CD4-positive, alpha-beta T cell treated with Interleukin-17A for 1 hour (primary cell): ENCODE measurements at places on chromosomes 2 and 18.

DNA sequence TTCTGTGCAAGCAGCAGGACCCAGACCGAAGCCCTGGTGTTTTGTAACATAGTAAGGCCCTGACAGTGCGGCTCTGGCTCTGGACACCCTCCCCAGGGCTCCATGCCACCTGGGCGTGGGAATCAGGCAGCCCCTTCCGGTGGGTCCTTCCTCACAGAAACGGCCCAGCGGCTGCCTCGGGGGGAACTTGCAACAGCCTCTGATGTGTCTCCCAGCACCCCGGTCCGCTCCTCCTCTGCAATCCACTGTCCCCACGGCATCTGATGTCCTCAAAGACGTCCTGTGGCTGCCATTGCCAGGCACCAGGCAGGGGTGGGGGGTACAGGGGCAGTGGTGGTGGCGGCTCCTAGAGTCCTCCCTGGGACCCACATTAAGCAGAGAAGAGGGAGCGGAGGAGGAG is 58.8 kb downstream of the CENPO start:
- DNase-seq: no peak

DNA sequence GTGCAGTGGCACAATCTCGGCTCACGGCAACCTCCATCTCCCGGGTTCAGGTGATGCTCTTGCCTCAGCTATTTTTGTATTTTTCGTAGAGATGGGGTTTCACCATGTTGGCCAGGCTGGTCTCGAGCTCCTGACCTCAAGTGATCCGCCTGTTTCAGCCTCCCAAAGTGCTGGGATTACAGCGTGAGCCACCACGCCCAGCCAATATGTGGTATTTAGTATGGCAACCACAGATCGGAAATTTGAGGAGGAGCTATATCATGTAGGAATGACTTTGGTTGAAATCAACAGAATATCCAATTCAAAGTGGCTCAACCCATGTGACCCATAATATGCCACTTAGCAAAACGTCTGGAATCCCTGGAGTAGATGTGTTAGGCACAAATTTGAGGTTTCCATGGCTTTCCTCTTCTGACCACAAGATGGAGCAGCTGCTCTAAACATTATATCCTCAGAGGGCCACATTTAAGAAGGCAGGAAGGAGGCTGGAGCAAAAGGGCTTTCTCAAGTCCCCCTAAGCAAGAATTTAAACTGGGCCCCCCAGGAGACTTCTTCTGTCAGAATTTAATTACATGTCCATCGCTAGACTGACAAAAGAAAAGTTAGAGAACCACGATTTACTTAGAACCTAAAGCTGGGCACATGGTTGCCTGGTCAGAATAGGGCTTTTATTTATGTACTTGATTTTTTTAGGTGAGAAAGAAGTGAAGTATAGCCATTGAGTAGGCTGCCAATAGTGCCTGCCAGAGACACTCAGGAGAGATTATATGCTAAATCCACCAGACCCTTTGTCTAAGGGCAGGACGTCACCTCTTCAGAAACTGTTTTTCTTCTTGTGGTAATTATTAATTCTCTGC is 49.6 kb upstream of the ITSN2 start:
- DNase-seq: peak; percentile 65

GRCh38 chr2:32715981-32716380 is 88.1 kb downstream of the TTC27 start:
- no peak for DNase-seq

DNA sequence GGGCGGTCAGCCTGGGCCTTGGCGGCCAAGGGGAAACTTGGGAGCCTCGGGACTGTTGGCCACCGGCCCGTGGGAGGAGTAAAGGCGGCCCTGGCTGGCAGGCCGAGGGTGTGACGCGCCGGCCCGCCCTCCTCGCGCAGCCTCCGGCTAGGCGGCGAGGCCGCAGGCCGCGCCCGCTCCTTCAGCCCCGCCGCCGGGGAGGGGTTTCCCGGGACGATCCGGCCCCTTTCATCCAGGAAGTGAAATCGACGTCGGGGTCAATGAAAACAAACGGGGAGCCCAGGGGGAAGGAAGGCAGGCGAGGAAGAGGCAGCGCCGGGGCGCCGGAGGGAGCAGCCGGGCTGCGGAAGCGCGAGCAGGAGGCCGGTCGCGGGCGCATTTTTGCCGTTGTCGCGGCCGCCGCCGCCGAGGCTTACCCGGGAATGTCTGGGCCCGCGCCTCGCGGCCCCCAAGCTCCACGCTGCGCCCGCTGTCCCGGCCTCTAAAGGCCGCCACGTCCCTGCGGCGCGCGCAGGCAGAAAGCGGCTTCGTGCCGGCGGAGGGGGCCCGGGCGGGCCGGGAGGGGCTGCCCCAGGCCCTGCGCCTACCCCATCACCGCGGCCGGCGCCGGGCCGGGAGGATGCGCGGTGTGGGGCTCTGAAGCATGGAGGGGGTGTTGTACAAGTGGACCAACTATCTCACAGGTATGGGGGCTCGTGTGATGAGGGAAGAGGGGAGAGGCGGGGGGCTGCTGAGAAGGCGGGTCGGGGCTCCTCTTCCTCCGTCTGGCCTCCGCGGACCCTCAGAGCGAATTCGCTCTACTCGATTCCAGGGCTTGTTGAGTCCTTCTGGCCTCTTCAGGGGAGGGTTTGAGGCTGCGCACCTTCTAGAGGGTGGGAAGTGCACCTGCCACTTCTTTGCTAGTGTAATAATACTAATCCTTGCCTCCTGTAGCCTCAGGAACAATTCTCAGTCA is at the start of gene PLEKHA3:
Gene PLEKHA3 (plus strand): TSS at position 231 of the 955 bp plus-strand sequence. CDS start 413 bp downstream, at position 644.
- DNase-seq: peak; percentile 86

GRCh38 chr2:54983345-54984220 is 66.7 kb downstream of the RTN4 start:
- DNase-seq: no peak

GRCh38 chr18:57749604-57749970 is 53.5 kb downstream of the ATP8B1 start:
- DNase-seq: no peak

- no peak for DNase-seq
These were observed 19.0 kb downstream of the FAM161A start for GRCh38 chr2:61834893-61835292.

- DNase-seq: no peak
These were observed 15.3 kb downstream of the SP9 start for GRCh38 chr2:174350018-174350417.

GRCh38 chr2:126877861-126878565 is 20.7 kb upstream of the TEX51 start:
- no peak for DNase-seq

DNA sequence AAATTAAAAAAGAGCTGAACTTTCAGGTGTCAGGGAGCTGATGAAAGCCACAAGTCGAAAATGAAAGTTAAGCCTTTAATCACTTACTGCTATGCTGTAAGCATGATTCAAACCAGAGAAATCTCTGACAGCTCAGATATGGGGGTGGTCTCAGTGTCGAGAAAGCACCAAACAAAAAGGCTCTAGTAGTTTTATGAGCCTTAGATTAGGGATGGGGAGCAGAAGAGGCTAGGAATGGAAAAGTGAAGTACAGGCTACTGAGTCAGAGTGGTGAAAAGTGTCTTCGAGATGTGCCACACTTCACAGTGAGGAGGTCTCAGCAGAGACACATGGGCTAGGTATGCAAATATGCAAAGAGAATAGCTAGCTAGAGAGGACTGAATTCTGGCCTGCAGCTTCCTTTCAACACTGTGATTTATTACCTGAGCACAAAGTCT is 482.2 kb downstream of the SPAG16 start:
- no peak for DNase-seq

DNA sequence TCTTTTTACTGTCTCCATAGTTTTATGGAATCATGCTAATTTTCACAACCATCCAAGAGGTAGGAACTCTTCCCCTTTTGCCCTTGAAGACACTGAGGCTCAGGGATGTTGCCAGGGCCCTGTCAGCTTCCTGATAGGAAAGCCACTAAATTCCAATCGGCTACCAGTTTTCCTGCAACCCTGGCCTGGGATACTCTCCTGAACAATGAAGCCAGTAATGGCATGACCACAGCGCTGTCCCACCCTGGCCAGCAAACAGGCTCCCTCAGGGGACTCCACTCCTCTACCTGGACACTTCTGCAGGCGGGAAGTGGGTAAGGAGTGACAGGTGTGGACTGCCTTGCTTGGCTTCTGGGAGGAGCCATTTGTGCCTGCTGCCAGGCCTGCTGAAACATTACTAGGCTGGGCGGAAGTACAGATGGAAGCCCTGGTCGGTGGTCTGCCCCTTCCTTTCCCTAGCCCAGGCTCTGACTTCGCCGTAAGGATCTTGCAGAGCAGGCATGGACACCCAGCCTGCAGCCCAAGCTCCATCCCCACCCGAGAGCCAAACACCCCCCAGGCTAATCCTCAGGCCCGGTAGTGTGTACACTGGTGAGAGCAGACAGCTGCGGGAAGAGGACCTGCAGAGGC is 78.8 kb upstream of the SMAD2 start:
- no peak for DNase-seq

DNA sequence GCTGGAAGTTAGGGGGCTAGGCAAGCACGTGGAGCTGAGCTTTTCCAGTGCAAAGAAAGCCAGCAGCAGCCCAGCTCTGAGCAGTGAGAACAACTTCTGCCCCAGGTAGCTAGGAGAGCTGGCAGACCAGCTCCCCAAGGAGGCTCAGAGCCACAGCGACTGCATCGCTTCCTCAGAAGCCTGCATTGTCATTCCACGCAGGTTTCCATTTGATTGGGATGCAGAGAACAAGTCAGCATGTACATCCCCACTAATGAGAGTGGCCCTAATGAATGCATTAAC is 45.1 kb downstream of the C1QL2 start:
- DNase-seq: no peak

DNA sequence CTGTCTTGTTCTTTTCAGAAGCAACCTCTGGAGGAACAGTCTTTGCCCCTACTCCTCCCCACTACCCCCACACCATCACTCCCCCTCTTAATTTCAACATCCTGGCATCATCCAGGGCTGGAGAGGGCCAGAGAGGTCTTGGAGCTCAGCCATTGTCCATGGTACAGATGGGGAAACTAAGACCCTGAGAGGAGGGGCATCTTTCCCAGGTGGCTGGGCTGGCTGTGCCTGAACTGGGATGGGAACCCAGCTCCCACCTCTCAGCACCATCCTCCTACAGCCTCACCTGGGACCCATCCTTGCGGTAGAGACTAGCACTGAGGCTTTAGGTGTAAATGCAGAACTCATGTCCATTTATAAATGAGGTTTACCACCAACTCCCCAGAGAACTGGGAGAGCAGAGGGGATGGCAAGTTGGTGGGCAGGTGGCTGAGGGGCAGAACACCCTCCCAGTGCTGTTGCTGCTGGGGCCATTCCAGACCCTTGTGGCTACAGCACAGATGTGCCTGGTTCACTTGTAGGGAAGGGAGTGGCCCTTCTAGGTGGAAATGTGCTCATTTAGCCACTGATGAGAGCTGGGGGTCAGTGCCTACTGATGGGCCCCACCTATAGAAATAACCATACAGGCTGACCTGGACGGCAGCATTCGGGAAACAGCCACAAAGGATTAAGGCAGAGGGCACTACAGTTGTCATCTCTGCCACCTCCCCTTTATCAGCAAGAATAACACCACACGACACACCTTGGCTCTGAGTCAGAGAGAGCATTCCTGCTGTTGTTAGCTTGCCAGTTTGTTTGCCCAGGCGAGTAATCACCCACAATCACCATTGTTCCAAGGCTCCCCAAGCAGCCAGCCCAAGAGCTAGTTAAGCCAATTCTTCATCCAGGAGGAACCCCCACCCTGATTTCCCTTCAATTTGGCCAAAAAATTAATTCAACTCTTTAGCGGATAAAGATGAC is 2.1 kb downstream of the MLPH start:
- DNase-seq: no peak

DNA sequence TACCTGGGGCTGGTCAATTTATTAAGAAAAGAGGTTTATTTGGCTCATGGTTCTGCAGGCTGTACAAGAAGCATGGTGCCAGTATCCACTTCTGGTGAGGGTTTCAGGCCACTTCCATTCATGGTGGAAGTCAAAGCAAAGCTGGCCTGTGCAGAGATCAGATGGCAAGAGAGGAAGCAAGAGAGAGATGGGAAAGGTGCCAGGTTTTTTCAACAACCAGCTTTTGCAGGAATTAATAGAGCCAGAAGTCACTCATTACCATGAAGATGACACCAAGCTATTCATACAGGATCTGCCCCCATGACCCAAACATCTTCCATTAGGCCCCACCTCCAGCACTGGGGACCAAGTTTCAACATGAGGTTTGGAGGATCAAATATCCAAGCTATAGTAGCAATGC is 56.8 kb upstream of the ST3GAL5 start:
- no peak for DNase-seq

DNA sequence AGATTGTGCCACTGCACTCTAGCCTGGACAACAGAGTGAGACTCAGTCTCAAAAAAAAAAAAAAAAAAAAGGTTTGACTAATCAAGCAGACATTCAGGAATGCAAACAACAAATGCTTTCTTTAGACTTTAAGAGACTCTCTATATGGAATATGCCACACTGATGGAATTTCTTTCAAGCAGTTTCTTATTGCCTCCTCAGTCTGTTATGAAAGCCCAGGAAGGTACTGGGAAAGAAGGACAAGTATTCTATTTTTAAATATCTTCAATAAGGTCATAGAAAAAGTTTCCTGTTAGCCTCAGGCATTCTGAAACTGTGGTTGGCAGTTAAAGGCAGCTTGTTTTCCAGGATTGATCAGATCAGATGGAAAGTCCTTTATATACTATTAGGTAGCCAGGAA is 241.6 kb downstream of the PIK3C3 start:
- DNase-seq: no peak

DNA sequence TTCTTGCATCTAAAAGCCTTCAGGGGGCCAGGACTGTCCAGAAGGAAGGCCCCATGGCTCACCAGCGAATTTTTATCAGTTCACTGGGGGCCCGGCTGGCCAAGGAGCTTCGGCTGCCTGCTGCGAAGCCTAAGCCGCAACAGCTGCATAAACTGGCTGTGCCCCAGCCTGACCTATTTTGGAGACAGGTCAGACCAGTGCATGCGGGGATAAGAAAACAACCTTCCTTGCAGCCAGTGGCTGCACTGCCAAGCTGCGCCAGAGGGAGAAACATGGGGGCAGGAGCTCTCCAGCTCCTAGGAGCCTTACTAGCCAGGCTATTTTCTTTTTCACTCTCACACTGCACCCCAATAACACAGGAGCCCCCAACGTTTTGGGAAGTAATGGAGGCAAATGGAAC is 15.2 kb downstream of the PAX3 start:
- DNase-seq: no peak

DNA sequence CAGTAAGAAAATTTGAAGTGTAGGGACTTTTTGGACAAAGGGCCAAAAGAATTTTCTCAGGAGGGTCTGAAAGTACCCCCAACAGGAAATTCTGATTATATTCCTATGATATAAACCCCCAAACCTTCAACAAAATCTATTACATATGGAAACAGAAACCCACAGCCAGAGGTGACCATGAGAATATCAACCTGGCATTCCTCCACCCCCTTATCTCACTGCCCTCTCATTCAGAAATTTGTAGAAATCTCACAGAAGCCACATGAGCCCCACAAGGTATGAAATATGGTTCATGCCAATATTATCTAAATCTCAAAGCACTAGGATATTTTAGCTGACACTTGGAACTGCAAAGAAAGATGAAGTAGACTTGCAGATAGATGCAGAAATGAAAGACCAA is 31.0 kb upstream of the RBBP8 start:
- no peak for DNase-seq

- no peak for DNase-seq
These were observed 7.0 kb downstream of the EFEMP1 start for GRCh38 chr2:55916473-55917049.

GRCh38 chr2:156157670-156158069 is 174.9 kb downstream of the NR4A2 start:
- DNase-seq: no peak
